ENCODE measurements at places on chromosomes 13 and 19. TPM values are rescaled to one million over a fixed set of nuclear protein-coding genes. Genes with fewer than 3 reads are reported as not detected.

GRCh38 chr13:40371531-40372125 lies 294.8 kb downstream of the FOXO1 start:
- DNase-seq: no peak

- DNase-seq: no peak
These were observed 318.9 kb upstream of the HTR2A start for GRCh38 chr13:47215736-47216135.

CFAP97D2 gene
- total RNA-seq: not detected

IGLON5 gene
- total RNA-seq: not detected

ZNF681 gene
- 1.2 TPM for total RNA-seq

DNA sequence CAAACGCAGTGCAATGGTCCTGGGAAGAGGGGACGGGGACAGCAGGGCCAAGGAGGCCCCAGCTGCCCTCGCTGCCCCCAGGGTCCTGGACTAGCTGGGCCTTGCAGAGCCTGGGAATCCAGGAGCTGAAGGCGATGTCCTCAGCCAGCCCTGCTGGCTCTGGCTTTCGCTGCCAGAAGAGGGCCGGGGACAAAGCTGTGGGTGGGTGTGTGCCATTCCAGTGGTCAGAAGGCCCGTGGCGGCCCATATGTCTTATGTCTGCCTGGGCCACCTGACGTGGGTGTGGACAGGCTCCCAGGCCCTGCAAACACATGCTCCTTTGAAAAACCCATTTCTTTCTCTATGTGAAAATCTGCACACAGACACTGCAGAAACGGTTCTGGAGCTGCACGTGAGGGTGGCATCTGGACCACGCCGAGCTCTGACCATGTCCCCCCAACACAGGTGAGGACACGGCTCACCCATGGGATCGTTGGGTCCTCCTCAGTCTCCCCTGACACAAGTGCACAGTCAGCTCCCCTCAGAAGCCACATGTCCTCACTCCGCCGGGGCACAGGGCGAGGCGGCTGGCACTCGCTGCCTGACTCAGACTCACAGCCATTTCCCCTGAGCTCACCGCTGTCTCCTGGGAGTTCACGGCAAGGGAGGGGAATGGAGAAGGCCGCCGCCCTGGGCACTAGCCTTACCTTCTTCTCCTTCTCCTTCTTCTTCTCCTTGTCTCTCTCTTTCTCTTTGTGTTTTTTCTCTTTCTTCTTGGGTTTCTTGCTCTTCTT lies 16.9 kb downstream of the IZUMO4 start:
- DNase-seq: no peak

C3 gene
- 317 TPM for total RNA-seq

GRCh38 chr19:3123088-3123721 lies 12.6 kb upstream of the GNA15 start:
- DNase-seq: no peak

GRCh38 chr19:57078802-57079201 lies 41.0 kb upstream of the USP29 start:
- DNase-seq: no peak

DNA sequence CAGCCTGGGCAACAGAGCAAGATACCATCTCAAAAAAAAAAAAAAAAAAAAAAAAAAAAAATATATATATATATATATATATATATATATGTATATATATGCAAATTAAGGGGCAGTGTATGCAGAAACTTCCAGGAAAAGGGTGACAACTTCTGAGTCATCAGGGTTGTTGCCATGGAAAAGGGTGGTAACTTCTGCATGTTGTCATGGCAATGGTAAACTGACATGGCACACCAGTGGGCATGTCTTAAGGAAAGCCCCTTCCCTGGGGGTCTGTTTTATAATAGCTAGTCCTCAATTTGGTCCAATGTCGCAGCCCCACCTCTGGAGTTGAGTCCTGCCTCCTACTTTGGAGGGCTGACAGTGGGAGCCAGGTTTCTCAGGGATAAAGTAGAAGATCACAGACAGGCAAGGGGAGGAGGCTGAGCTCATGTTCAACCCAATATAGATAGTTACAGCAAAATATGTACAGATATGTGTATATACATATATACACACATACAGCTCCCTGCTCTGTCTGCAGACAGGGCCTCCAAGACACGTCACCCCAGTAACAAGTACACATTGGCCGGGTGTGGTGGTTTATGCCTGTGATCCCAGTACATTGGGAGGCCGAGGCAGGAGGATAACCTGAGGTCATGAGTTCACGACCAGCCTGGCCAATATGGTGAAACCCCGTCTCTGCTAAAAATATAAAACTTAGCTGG lies 7.2 kb upstream of the FCHO1 start:
- no peak for DNase-seq

CABP5 gene
- total RNA-seq: not detected

DNA sequence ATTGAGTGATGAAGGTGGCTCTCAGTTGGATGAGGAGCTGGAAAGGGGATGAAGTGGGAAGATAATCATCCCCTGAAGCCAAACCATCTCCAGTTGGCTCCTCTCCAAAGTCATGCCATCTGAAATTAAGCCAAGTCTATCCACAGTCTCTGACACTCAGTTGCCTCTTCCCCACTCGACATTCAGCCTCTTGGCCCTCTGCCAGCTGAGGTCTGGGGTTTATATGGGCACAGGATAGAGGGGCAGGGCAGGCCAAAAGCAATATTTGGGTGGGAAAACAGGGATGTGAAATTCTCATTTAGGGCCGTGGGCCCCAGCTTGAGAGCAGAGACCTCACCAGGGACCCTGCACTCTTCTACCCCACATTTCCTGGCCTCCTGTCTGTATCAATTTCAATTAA lies 85.9 kb downstream of the SLITRK1 start:
- DNase-seq: no peak

SIGLEC10 gene
- 2.5 TPM for total RNA-seq

GRCh38 chr13:24982333-24982999 lies 113.5 kb upstream of the PABPC3 start:
- no peak for DNase-seq

C19orf33 gene
- total RNA-seq: 5.8 TPM

LGALS14 gene
- not detected for total RNA-seq

DNA sequence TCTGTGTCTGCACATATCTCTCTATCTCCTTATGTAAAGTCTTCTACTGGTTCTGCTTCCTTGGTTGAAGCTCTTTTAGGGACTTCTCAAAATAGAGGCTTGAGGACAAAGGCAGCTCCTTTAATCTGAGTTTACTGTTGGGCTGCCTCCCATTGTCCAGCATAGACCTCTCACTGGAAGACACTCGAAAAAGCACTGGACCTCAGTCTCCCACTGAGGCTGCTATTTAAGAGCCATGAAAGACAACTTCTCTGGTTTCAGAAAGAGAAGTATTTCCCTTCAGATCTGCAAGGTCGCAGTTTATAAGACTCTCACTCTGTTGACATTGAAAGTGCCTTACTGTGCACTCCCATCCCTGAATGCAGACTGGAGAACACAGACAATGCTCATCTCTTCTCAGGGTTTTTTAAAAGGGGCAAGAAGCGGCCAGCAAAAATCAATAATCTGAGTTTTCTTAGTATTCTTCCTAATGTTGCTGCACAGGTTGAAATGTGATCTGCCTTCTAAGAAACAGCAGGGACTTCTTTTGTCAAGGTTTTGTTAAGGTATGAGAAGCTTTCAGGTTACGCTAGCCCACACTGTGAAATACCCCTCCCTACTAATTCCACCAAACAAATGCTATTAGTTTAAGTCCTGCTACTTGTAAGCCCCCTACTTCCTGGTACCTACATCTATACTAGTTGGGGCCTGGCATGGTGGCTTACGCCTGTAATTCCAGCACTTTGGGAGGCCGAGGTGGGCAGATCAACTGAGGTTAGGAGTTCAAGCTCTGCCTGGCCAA lies 450.0 kb upstream of the SLC10A2 start:
- DNase-seq: no peak

ZSCAN4 gene
- not detected for total RNA-seq

DNA sequence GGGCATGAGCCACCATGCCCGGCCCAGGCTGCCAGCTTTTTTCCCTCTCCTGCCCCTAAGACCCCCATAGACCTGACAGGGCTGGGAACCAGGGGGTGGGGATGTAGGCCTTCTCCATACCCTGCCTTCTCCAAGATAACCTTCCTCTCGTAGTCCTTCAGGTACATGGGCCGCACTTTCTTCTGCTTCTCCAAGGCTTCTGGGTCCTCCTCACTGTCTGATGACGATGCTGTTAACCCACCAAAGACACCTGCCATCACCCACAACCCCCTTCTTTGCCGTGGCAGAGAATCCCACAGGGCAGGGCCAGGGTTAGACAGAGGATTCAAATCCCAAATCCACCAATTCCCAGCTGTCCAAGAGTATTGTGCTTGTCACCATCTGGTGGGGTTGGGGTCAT lies 3.2 kb downstream of the KRI1 start:
- DNase-seq: no peak

GRCh38 chr13:80866921-80867320 lies 526.0 kb upstream of the SPRY2 start:
- DNase-seq: no peak

- no peak for DNase-seq
These were observed 59.6 kb downstream of the DPY19L3 start for GRCh38 chr19:32465176-32465575.

- DNase-seq: no peak
These were observed 13.1 kb downstream of the IGFL3 start for GRCh38 chr19:46111376-46111775.

MBD3L2 gene
- total RNA-seq: not detected

DNA sequence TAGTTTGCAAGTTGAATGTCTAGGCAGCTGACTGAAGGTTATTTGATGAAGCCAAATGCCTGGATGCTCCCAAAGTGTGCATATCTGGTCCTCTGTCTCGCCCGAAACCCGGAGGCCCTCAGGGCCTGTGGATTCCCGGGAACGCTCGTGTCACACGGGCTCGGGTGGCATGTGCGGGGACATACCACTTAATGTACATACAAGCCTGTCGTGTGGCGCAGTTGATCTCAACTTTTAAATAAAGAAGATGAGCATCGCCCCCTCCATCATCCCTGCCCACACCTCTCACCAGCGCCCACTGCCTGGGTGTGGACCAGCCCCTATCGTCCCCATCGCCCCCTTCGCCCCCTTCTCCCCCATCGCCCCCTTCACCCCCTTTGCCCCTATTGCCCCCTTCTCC lies 33.9 kb downstream of the ATP11A start:
- peak; percentile 26 for DNase-seq

NDUFA3 gene
- total RNA-seq: 21.0 TPM

DNA sequence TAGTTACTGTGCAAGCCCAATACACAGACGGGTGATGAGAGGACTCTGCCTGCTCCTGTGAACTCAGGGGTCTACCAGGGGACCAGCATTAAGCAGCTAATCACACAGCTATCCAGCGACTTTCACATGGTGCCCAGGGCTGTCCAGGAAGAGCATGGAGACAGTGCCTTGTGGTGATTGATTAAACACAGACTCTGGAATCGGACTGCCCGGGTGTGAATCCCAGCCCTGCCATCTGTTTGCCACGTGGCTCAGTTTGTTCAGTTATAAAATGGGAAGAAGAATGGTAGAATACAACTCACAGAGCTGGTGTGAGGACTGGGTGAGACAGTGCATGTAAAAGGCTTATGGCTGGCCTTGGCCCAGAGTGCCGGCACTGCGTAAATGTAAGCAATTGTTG lies 42.1 kb upstream of the NPAS1 start:
- no peak for DNase-seq

GRCh38 chr19:13984875-13985741 lies 21.0 kb downstream of the RFX1 start:
- DNase-seq: no peak

DNA sequence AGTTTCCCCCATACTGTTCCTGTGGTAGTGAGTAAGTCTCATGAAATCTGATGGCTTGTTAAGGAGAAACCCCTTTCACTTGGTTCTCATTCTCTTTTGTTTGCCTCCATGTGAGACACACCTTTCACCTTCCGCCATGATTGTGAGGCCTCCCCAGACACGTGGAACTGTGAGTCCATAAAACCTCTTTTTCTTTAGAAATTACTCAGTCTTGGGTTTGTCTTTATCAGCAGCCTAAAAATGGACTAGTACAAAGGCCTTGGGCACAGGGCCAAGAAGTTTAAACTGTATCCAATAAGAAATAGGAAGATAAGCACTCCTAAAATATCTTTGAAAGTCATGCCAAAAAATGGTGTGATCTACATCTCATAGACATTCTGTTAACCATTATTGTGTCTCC lies 176.9 kb downstream of the TBC1D4 start:
- DNase-seq: no peak

DNA sequence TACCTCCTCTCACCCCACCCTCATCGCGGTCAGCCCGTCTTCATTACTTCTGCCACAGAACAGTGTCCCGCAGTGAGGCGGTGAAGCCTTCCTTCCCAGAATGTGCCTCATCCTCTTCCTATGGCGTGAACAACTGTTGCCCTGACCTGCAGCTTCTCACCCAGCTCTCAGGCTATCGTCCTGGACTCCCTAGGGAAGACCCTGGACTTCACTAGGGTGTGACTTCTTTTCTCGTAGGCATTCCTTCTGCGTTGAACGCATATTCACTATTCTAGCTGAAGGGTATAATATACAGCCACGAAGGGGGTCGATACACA lies 982 bp downstream of the ZNF865 start:
- no peak for DNase-seq

- no peak for DNase-seq
These were observed 10.5 kb upstream of the KLK4 start for GRCh38 chr19:50921426-50922316.

APC2 gene
- under 0.01 TPM for total RNA-seq

DNA sequence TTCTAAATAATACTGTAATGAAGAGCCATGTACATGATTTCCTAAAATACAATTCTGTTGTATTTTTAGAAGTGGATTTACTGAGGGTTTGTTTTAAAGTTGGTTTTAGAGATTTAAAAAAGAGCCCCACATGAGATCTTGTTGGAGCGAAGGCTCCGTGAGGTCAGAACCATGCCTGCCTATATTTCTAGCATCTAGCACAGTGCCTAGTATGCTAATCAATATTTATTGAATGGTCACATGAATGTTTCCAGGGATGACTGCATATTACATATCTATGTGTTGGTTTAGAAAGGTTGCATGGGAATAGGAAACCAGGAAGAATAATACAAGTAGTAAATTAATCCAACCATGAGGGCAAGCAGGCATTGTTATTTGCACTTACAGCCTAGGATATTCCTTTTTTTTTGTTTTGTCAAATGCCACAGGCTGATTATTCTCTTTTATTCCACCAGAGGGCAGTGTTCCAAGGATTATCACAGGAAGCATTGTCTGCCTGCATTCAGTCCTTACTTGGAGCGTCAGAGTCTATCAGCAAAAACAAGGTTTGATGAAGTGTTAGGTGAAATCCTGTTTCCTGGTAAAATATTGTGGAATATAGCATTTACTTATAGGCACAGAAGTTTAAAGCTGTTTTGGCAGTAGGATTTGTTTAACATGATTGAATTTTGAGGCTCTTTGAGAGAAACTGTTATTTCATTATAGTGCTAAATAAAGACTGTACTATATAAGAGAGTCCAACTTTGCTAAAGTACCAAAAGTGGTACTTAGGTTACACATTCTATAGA lies 46.8 kb downstream of the COG3 start:
- DNase-seq: no peak

CAPN12 gene
- 0.54 TPM for total RNA-seq

EID2 gene
- 9.7 TPM for total RNA-seq

KLK6 gene
- not detected for total RNA-seq
